ENCODE measurements at places on chromosomes 2 and 18.

DNA sequence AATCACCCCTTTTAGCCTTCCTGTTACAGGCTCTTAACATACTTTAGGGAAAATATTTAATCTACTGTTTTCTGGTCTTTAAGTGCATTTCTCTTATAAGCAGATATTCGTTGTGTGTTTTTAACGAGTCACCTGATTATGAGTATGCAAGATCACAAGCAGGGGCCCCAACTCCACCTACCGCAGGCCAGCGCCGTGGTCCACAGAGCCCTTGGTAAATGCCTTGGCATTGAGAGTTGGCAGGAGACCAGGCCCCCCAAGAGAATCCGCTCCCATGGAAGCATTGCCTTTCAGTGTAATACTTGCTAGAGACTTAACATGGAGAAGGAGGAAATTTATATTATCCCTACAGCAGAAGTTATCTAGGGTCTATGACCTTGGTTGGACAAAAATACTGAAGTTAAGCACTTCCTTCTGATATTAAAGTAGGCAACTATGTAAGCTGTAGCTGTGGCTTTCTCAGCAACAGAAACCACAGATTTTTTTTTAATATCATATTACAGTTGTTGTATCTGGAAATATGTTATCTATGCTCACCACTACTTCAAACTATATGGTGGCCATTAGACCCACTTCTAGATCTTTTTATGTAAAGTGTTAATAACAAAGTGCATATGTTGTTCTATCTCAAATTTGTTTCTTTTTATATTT lies 241.8 kb upstream of the MGAT5 start:
- no peak for DNase-seq

- DNase-seq, result no peak
These were observed 202.4 kb downstream of the FHOD3 start for GRCh38 chr18:36499938-36500337.

DNA sequence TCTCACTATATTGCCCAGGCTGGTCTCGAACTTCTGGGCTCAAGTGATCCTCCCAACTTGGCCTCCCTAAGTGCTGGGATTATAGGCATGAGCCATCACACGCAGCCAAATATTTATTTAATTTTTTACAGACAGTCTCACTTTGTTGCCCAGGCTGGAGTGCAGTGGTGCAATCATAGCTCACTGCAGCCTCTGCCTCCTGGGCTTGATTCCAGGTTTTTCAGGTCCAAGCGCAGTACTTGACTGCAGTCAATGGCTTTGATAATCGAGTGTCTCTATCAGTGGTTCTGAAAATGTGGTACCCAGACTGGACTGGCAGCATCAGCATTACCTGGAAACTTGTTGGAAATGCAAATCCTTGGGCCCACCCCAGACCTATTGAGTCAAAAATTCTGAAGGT lies 63.1 kb downstream of the PLB1 start:
- DNase-seq, result no peak

DNA sequence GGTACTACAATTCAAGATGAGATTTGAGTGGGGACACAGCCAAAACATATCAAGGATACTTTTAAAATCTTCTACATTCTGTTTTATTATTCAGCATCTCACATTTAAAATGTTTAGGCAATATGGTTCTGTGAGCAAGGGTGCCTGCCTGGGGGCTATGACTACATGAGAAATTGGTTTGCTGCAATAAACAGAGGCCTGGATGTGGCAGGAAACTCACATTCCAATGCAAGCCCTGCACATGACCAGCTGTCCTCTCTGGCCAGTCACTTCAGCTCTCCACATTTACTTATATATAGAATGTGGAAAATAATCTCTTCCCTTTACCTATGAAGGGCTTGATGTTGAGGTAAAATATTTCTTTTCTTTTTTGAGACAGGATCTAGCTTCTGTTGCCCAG lies 193.4 kb downstream of the LRRTM1 start:
- DNase-seq, result no peak

DNA sequence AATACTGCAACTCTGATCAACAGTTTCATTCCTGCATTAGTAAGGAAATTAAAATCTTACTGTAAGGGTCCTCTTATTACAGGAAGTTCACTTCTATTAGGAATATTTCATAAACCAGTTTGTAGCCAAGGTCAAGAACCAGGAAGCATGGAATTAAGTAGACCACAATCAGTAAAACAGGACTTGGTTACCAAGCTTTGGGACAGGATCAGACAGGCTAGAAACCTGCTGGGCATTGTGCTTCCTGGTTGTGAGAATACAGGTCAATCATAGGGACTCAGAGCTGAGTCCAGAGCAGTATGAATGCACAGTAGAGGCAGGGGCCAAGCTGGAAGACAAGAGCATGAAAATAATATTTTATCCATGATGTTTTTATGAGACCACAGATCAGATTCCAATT lies 248.0 kb downstream of the IKZF2 start:
- DNase-seq, result no peak

DNA sequence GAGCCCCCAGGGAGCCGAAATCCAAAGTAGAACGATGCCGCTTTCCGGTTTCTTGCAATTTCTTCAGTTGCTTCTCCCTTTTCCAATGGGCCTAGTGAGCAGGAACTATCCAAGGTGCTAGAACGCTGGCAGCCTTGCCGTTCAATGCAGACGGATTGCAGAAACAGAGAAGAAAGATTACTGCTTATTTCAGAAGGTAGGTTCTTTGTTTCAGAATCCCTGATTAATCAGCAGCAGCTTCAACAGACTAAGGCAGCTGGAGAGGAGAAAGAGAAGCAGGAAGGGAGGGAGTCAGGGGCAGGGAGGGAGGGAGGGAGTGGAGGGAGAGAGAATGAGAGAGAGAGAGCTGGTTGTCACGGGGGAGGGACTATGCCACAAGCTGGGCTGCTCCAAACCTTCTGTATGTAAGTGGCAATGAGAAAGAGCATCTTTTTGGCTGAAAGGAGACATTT lies 576 bp downstream of the NYAP2 start:
- DNase-seq, result no peak

DNA sequence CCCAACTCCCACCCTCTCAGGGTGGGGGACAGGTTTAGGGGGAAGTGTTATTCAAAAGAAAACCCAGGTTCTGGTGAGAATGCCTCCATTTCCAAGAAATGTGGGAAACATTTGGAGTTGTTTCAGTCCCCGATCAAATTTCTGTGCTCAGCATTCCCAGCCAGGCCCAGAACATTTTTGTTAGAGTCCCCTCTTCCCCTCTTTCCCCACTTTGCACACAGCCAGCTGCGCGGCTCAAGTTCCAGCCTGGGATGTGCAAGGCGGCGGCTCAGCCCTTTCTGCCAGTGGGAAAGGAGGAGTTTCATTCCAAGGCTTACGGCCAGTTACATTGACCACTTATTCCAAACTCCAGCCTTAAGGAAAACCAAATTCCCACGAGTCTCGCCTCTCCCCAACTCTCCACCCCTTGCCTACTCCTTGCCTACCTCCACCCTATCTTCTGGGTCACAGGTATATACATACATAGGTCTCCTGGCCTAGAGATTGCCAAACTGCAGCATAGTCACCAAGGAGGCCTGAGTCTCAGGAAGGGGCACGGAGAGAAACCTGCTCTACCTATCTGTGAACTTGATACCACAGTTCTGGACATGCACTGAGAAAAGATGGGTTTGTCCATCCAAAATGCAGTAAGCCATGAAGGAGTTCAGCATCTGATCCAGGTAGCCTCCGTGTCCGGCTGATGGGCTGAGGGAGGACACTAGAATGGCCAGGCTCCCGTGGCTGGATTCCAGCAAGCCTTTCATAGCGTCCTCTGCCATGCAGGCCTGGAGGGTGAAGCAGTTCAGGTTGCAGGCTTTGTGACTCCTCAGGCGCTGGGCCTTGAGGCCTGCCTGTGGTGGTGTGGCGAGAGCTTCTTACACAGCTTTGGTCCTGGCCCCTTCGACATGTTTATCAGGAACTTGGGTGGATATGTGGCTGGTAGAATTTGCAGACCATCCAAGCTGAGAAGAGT lies 154.5 kb downstream of the ZFP36L2 start:
- no peak for DNase-seq

GRCh38 chr2:156333951-156334495 lies 1.5 kb upstream of the NR4A2 start:
- peak; percentile 84 for DNase-seq

- no peak for DNase-seq
These were observed 724.6 kb upstream of the SALL3 start for GRCh38 chr18:78255013-78255412.

- no peak for DNase-seq
These were observed 69.2 kb downstream of the ADD2 start for GRCh38 chr2:70698847-70699246.

DNA sequence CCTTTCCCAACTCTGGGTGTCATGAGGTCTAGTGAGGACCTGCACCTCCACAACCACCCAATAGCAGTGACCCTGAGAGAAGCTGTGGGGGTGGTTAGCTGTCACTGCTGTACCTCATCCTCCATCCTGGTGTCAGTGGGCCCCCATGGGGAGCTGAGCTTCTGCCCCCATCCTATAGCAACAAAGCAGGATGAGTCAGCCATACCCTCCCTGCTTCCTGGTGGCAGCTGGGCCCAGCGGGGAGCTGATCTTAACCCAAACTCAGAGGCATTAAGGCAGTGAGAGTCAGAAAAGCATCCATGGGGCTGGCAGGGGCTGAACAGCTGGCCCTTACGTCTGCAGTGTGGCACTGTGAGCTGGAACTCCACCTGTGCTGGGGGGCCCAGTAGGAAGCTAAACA lies 247.8 kb upstream of the HDAC4 start:
- no peak for DNase-seq

GRCh38 chr18:61554117-61554776 lies 221.0 kb downstream of the CDH20 start:
- DNase-seq, result peak; percentile 20

GRCh38 chr18:59268127-59268720 lies 5.0 kb downstream of the RAX start:
- no peak for DNase-seq

- no peak for DNase-seq
These were observed 62.0 kb downstream of the MBD2 start for GRCh38 chr18:54162431-54162830.

DNA sequence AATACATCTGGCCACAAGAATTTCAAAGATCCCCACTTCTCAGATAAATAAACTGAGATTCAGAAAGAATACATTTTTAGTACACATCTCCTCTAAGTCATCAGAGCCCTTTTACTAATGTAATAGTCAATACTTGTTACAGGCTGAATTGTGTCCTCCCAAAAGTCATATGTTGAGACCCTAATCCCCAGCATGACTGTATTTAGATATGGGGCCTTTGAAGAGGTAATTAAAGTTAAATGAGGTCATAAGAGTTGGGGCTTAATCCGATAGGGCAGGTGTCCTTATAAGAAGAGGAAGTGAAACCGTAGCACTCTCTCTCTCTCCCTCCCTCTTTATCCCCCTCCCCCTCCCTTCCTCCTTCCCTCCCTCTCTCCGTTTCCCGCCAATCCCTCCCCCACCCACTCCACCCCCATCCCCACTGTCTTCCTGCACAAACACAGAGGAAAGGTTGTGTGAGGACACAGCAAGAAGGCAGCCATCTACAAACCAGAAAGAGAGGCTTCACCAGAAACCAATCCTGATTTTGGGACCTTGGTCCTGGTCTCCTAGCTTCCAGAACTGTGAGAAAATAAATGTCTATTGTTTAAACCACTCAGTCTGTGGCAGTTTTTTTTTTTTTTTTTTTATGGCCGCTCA lies 66.6 kb upstream of the ZNF397 start:
- DNase-seq, result no peak

- DNase-seq, result no peak
These were observed 112.1 kb upstream of the SIX2 start for GRCh38 chr2:45121236-45121927.

DNA sequence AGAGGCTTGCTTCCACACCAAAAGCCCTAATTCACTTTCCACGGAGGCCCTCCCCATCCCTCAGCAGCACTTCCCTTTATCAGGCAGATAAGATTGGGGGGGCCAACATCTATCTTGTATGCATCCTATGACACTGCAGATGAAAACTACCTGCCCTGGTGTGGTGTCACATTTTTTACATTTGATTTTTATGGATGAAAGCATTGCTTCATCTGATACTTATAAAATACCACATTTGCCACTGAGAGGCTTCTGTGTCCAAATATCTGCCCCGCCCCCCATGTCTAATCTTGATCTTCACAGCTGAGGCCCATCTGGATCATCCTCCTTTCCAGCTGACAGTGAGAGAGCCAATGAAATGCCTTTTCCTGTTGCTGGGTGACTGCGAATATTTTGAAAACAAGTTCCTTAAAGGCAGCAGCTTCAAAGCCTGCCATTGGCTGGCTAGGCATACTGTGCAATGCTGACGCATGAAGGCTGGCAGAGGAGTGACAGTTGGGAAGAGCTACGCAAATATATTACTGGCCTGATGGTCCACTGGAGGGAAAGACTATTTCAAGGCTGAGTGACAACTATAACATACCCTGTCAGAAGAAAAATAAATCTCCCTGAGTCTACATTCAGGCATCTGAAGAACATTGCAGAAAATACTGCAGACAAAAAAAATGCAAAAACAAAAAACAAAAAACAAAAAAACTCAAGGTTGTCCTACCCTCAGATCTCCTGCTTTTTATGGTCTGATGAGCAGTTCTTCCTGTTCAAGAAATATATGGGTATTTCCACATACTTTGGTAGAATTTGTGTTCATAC lies 318.7 kb downstream of the PDE11A start:
- no peak for DNase-seq

- DNase-seq, result no peak
These were observed 8.7 kb downstream of the CHMP1B start for GRCh38 chr18:11859903-11860407.

DNA sequence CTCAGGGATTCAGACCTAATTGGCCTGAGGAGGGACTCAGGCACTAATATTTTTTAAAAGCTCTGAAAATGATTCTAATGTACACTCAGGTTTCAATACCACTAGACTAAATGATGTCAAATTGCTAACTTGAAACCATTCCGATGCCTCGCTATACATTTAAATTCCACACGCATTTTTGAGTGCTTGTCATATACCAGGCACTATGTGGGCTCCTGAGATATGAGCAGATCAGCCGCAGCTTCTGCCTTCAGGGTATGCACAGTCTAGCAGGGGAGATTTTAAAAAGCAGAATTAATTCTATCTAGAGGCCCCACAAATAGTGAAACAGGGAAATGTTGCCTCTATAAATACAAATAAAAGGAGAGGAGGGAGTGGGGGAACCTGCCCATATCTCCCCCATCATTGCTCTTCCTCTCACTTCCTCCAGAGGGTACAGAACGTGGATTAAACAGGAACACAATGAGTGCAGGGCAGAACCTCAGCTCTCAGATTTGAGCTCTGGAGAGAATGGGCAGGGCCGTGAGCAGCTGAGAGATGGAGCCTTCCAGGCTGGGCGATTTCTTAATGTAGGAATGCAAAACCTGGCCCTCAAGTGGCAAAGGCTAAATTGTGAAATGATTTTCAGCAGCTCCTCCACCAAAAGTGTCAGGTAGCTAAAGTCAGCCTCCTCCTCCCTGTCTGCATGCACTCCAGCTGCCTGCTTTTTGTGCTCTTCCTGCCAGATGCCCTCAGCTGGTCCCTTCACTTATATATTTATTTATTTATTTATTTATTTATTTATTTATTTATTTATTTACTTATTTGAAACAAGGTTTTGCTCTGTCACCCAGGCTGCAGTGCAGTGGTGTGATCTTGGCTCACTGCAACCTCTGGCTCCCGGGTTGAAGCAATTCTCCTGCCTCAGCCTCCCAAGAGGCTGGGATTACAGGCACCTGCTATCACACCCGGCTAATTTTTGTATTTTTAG lies 24.6 kb upstream of the LBH start:
- no peak for DNase-seq

- DNase-seq, result no peak
These were observed 20.5 kb downstream of the CENPO start for GRCh38 chr2:24813691-24814137.

GRCh38 chr2:190964170-190964795 lies 49.7 kb downstream of the STAT1 start:
- no peak for DNase-seq

GRCh38 chr18:32237049-32237448 lies 47.2 kb downstream of the MEP1B start:
- no peak for DNase-seq

GRCh38 chr2:236754271-236754944 lies 184.8 kb downstream of the ACKR3 start:
- no peak for DNase-seq
